ENCODE measurements at places on chromosomes 6 and 20.

GRCh38 chr20:23403751-23404150 lies 17.5 kb downstream of the NAPB start:
- no peak for DNase-seq

GRCh38 chr6:72561629-72562028 lies 60.2 kb upstream of the KCNQ5 start:
- no peak for DNase-seq

- DNase-seq, result no peak
Observed at GRCh38 chr6:252775-253535, 39.3 kb upstream of the DUSP22 start.

DNA sequence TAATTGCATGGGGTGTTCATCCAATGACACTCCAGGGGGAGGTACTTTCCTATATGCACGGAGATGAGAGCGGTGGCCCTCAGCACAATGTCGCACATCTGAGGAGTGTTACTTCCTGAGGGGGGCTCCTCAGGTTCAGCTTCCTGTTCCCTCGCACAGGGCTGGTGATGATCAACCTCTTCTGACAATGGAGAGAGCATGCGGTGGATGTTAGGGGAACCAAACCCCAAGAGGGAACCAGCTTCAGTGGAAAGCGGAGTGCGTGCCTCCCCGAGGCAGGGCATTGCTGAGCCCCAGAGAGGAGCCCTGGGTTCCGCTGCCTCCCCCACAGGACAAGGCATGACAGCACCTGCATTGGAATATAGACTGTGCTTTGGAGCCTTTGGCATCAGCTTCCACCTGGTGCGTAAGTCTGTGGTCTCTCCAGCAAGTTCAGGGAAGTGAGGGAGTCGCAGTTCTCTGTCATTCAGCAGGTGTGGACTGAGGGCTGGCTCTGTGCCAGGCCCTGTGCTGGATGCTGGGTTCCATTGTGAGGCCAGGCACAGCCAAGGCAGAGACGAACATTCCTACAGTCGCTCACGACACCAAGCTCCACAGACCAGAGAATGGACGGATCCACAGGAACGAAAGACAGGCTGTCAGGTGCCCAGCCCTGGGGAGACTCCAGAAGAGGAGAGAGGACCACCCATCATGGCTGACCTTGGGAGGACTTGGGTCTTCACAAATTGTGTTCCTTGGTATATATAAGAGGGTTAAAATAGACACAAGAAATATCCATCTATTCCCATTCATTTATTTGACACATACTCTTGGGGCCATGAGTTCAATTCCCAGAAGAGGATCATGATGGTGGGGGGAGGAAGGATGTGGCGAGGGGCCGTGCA lies 3.9 kb upstream of the ZNF831 start:
- DNase-seq, result no peak

GRCh38 chr6:5315881-5316280 lies 54.6 kb downstream of the FARS2 start:
- no peak for DNase-seq

DNA sequence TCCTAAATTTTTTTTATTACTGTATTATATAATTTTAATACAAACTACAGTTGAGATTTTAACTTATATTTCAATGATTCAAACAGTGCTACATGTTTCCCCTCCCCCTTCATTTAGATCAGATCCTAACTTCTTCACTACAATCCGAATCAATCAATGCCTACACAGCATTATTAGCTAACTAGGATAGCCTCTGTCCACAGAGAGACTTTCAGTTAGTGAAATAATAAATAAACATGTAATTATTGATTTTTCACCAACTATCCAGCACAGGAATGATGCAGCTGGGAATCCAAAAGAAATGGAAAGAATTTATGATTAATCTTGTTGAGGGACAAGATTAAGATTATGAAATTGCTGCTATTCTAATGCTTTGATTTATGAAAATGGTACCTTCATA lies 163.7 kb downstream of the PHF3 start:
- DNase-seq, result no peak

DNA sequence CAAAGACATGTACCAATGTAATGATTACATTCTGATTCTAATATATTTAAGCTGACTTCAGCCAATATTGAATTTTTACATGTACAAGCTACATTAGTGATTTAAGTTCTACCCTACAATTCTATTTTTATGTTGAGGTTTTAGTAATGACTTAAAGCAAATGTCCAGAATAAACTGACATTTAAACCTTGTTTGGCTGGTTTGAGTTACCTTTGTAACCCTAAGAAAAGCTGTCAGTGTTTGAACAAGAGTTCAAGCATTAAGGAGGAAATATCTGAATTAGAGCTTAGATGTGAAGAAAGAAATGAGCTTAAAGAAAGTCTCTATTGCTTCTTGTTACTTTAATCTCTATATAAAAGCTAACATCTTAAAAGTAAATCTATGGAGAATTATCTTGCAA lies 710.6 kb upstream of the EPHA7 start:
- DNase-seq, result no peak

DNA sequence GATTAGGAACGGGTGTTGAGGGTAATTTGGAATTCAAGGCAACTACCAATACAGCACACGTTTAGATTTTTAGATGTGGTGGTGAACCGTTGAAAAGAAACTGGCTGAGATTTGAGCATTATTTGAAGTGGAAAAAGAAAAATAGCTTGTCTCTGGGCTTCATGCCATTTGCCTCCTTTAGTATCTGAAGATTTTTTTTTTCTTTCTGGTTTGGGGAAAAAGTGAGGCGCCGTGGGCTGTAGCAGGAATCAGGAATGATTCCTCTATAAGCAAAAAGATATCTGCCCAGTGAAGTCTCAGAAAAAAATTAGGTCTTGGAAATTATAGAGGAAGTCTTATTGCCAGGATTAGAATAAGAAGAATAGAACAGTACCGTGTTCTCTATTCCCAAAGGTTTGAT lies 88.5 kb downstream of the RPS12 start:
- no peak for DNase-seq

- no peak for DNase-seq
Observed at GRCh38 chr6:158019416-158019815, 37.8 kb downstream of the SYNJ2 start.

DNA sequence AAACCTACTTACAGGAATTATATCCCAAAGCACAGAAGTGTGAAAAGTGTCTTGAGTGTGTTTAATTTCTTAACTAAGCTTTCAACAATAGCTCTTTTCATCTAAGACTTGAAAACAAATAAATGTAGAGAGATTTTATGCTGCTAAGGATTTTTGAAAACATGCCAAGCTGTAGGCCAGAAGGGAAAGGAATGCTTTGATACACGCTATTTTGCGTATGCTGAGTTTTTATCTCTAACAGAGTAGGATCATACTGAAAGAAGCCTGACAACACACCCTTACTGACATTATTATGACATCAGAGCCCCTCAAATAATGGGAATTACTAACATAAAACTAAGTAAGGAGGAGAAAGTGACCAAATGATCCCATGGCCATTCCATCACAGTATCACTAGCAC lies 265.5 kb downstream of the KHDC1L start:
- no peak for DNase-seq

DNA sequence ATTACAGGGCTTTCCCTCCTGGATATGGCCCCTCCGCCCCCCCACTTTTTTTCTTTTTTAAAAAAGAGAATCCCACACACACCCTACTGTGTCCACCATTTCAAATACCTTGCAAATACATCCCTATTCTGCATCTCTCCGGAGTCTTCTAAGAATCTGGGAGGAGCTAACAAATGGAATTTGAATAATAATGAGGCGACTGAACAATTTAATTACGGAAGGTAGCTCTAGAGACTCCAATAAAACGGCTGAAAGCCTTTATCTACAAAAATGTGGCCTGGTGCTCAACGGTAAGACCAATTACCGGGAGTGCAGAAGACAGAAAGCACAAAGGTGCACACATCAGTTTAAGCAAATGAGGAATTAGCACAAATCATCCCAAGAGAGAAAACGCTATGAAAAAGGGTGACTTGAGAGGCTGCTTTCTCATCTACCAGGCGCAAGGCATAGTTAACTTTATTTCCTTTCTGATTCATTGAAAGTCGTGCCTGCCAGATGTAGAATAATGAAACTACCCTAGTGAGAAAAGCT lies 1.8 kb downstream of the RRAGD start:
- DNase-seq, result no peak
